ENCODE measurements at places on chromosomes 7 and 10.

- no peak for DNase-seq
Measured at GRCh38 chr7:42856605-42856987, 55.3 kb downstream of the C7orf25 start.

- no peak for DNase-seq
Measured at GRCh38 chr10:132094581-132095234, 29.0 kb downstream of the JAKMIP3 start.

DNA sequence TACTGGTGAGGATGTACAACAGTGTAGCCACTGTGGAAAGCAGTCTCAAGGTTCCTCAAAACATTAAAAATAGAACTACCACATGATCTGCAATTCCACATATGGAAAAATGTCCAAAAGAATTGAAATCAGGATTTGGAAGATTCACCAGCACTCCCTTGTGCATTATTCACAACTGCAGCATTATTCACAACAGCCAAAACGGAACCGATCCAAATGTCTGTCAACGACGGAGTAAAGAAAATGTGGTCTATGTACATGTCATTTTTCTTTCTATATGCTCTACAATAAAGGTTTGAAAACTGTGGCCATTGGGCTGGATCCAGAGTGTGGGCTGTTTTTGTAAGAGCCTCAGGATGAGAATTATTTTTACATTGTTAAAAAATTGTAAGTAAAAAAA lies 1206.1 kb upstream of the CELF2 start:
- no peak for DNase-seq

DNA sequence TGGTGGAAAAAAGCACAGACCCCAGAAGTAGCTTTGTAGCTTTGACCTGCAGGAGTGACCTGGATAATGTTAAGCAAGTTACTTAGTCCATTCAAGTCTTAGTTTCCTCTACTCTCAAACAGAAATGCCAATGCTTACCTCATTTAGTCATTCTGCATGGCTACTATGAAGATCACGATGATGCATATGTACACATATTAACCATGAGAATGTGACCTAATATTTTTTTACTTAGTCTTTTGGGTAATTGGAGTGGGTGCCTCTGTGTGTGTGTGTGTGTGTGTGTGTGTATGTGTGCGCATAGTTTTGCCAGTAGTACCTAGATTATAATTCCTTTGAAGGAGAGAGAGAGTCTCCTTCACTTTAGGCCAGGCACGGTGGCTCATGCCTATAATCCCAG lies 95.8 kb downstream of the NRP1 start:
- no peak for DNase-seq

GRCh38 chr10:70586348-70586930 lies 16.1 kb downstream of the PRF1 start:
- DNase-seq, result no peak

GRCh38 chr10:124917428-124918190 lies 24.3 kb upstream of the ZRANB1 start:
- DNase-seq, result peak; percentile 15

DNA sequence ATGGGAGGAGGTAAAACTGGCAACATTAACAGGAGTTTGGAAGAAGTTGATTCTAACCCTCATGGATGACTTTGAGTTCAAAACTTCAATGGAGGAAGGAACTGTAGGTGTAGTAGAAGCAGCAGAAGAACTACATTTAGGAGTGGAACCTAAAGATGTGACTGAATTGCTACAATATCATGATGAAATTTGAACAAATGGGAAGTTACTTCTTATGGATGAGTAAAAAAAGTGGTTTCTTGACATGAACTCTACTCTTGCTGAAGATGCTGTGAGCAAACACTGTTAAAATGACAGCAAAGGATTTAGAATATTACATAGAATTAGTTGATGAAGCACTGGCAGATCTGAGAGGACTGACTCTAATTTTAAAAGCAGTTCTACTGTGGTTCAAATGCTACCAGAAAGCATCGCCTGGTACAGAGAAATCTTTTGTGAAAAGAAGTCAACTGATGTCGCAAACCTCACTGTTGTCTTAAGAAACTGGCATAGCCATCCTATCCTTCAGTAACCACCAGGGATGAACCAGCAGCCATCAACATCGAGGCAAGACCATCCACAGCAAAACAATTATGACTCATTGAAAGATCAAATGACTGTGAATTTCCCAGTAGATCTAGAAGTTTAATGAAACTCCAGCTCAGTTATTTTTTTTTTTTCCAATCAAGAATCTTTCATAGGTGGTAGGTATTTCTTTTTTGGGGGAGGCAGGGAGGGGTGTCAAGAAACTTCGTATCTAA lies 20.8 kb downstream of the BRAF start:
- no peak for DNase-seq

DNA sequence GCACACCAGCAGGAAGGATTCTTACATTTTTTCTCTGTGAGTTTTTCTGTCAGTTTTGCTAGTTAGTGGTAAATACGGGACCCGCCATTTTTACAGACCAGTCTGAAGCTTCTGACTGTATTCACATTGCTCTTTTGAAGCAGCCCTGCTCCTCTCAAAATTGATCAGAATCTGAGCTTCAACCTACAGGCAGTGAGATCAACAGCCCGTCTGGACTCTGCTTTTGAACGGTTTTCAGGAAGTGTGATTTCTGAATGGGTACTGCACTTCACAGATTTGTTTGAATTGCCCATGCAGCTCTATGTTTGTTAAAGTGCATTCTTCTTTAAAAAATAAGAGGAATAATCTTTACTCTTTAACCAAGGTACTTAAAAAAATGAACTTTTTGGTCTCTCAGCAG lies 8.9 kb downstream of the PURB start:
- DNase-seq, result no peak
